Eye (tissue), 1 donor: ENCODE measurements at places on chromosomes 5 and 9.

DNA sequence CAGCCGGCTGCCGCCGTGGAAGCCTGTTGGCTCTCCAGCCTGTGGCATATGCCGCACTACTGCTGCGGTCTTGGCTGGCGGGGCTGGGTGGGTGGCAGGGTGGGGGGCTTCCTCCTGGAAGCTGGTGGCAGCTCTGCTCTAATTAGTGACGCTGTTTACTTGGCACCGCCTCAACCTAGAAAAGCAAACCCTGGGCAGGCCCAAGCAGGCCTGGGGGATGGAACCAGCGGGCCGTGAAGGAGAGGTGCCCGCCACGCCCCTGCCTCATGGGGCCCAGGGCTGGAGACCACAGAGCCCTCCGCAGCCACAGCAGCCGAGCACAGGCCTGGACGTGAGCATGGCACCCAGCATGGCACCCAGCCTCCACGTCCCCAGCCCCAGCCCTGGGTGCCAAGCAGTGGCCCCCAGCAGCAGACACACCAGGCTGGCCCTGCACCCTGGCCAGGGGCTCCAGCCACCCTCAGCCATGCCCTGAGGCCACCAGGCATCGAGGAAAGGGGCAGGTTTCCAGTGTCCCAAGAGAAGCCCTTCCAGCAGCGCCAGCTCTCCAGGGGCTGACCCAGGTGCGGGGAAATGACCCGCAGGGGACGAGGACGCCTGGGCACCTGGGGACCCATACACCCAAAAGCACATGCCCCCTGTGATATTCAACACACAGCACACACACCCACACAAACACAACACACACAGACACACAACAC lies 5.4 kb upstream of the CCDC187 start:
- DNase-seq, result peak; percentile 70

GRCh38 chr9:108617676-108618075 lies 238.1 kb downstream of the ACTL7B start:
- no peak for DNase-seq

DNA sequence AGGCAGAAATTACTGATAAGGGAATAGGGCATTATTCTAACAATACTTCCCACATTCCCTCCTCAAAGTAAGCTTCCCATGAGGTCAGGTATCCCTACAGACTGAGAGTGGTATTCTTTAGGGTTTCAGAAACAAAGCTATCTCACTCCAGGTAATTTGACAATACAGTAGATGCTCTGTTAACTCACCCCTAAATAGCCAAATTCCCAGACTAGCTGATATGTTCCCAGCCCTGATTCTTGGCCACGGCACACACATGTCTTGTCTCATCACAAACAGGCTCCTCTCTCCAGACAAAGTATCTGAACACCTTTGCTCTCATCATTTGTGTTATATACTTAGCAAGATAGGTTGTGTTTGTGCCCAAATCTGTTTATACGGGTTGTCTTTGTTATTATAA lies 139.9 kb downstream of the ZNF608 start:
- no peak for DNase-seq

- no peak for DNase-seq
These were observed 63.5 kb upstream of the TBC1D2 start for GRCh38 chr9:98318834-98319478.

GRCh38 chr5:55853818-55854217 lies 2.7 kb downstream of the IL31RA start:
- peak; percentile 22 for DNase-seq

DNA sequence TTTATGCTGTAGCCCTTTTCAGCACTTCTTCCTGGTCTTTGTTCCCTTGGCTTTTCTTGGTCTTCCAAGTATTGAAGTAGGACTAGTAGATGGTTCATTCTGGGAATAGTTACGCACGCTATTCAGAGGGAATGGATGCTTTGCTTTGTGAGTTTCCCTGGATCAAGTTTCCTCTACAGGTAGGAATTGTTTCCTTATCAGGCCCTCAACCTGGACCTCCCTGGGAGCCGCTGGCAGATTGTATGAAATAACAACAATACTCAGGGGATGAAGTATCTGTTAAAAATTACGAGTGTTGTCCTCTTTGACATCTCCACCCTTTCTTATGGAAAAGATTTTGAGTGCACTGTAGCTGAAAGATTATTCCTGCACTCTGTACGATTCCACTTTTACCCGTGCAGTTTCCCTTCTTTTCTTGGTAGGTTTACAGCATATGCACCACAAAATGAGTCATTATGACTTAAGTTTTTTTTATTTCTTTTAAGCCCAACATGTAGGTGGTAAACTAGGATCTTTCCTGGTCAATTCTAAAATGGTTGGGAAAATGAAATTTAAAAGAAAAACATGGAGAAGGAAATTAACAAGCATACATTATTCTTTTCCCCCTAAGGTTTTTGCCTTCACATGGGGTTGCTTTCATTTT lies 57.9 kb downstream of the ARHGAP26 start:
- DNase-seq, result no peak

DNA sequence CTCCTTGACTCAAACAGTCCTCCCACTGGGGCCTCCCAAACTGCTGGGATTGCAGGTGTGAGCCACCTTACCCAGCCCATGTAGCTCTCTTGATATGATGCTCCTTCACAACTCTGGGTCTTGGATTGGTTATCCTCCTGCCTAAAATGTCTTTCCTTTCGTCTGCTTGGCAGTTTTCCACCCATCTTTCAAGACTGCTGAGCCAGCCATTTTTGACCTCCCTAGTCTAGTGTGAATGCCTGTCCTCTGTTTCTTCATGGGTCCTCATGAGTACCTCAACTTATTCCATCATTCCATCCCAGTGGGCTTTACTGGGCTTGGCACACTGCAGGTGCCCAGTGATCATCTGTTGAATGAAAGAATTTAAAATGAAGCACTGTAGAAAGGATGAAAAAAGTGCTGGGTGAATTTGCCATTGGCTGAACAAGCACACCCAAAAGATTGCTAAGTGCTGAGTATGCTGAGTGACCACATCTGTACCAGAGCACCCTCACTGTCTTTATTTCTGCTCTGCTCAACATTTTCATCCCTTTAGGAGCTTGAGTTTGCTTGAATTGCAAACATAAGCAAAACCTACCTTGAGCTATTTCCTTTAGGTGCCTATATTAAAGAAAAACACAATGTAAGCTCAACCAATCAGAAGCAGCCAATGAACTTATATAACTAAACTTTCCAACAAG lies 84.8 kb upstream of the FAM169A start:
- no peak for DNase-seq

DNA sequence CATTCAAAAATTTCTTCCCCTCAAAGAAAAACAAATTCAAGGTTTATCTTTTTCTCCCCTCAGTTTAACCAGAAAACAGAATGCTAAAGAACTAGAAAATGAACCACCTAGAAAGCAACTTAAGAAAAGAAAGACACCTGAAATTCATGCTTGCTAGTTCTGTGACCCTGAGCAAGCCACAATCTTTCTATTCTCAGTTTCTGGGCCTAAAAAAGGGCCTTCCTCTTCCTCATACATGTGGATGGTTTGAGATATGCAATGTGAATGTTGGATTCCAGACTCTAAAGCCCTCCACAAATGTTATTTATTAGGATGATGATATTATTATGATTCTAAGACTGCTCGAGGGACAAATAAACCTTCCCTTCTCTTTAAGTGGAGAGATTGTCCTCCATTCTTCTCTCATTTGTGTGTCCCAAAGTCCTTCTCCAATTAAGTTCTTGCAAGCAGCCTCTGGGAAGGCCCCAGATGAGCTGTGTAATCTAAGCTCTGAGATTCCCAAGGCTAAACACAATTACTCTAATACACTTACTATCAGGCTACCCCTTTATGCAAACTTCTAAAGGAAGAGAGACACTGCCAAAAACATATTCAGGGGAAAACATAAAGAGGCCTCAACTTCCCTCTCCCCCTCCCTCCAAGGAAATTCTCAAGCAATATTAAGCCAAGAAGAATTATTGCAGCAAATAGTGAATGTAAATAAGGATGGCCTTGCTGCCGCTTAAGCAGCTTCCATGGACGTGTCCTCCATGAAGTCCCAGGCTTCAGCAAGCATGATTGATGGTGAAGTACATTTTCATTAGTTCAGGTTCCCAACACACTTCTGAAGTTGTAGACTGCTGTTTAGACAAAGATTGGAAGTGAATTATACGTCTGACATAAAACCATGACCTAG lies 80.2 kb downstream of the PRKACG start:
- peak; percentile 42 for DNase-seq

GRCh38 chr5:171152382-171152781 lies 156.7 kb upstream of the TLX3 start:
- DNase-seq, result no peak

GRCh38 chr9:99634186-99634585 lies 187.5 kb upstream of the NR4A3 start:
- peak; percentile 19 for DNase-seq

GRCh38 chr5:73542020-73542419 lies 23.4 kb downstream of the ANKRA2 start:
- no peak for DNase-seq

- no peak for DNase-seq
These were observed 111.3 kb upstream of the PAPPA start for GRCh38 chr9:116042321-116042720.

DNA sequence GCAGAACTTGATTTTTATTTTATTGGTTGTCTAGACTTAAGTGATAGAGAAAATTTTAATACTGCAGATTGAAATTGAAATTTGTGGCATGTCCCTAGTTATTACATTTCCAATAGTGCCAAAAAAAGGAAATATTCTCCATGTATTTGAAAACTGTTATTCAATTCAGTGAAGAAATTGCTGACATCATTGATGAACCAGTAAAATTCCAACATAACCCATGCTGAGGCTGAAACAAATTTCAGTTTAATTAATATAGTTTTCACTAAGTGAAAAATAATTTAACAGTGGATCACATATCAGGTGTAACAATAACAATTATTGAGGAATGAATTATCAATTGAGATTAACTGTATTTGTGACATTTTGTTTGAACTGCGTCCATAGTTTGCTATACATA lies 38.7 kb downstream of the LURAP1L start:
- DNase-seq, result no peak

- no peak for DNase-seq
These were observed 20.2 kb upstream of the WHRN start for GRCh38 chr9:114525513-114525912.

DNA sequence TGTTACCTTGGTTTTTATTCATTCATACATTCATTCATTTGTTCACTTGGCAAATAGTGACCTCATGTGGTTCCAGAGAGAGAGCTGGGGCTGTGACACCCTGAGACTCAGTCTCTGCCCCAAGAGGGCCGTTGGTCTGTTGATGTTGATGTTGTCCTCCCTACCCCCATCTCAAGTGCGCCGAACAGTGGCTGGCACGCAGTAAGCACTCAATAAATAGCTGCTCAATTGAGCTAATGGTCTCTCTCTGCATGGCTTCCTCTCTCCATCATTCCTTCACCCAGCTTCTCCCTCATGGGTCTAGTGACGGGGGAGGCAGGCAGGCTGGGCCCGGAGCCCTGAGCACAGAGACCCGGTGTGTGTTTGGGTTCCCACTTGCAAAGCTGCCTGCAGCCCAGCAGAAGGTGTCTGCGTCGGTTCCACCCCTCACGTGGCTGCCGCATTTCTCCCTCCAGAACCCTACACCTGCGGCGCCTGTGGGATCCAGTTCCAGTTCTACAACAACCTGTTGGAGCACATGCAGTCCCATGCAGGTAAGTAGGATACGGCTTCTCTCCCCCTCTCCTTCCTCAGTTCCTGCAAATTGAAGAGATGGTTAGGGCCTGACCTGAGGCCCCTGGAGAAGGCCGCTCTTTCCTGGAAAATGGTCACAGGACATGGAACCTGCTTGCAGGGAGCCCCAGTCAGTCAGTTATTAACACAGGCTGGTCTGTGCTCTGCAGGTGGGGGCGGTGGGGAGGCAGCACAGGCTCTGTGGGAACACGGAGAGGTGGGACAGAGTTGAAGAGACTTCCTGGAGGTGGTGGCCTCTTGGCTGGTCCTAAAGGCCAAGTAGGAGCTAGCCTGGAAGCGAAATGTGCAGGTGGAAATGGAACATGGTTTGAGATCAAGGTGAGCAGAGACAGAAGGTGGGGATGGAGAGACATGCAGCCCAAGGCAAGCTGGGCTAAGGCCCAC lies 42.0 kb downstream of the AMBP start:
- DNase-seq, result no peak

- DNase-seq, result no peak
These were observed 103.1 kb downstream of the PAM start for GRCh38 chr5:102858221-102858620.

GRCh38 chr5:111649516-111649915 lies 107.5 kb downstream of the NREP start:
- DNase-seq, result no peak

GRCh38 chr9:114761523-114761922 lies 44.3 kb downstream of the TNFSF15 start:
- DNase-seq, result no peak

DNA sequence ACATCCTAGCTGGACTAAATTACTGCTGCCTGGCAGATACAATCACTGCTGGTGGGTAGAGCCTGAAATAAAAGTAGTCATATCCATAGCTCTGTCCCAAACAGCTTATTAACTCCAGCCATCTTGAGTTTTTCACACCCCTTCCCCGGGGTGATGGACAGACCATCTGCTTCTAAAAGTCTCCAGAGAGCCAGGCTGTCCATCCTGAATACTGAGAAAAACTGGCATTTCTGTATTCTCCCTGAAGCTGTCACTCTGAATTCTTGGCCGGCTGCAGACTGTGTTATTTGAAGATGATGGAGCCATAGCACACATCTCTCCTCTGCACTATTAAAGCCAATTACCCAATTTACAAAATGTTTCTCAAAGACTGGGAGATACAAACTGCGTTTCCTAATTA lies 118.6 kb downstream of the GABBR2 start:
- DNase-seq, result no peak

GRCh38 chr5:61472172-61472958 lies 140.3 kb downstream of the ZSWIM6 start:
- no peak for DNase-seq

- no peak for DNase-seq
These were observed 27.1 kb downstream of the FRMD3 start for GRCh38 chr9:83511051-83511450.

GRCh38 chr9:127188396-127188795 lies 66.0 kb upstream of the ANGPTL2 start:
- DNase-seq, result no peak

- DNase-seq, result no peak
These were observed 138.0 kb downstream of the NUDT12 start for GRCh38 chr5:103424453-103425205.

GRCh38 chr5:132228241-132229035 lies 785 bp upstream of the P4HA2 start:
- peak; percentile 20 for DNase-seq

GRCh38 chr9:107708791-107709190 lies 219.2 kb upstream of the KLF4 start:
- DNase-seq, result no peak

GRCh38 chr9:24245988-24246387 lies 299.7 kb downstream of the IZUMO3 start:
- DNase-seq, result no peak

- no peak for DNase-seq
These were observed 93.6 kb upstream of the FER start for GRCh38 chr5:108654051-108654450.
